ENCODE measurements at places on chromosomes 16 and 17.
A peak's percentile ranks its signal among the peaks of the same experiment; 100 is the strongest.

DNA sequence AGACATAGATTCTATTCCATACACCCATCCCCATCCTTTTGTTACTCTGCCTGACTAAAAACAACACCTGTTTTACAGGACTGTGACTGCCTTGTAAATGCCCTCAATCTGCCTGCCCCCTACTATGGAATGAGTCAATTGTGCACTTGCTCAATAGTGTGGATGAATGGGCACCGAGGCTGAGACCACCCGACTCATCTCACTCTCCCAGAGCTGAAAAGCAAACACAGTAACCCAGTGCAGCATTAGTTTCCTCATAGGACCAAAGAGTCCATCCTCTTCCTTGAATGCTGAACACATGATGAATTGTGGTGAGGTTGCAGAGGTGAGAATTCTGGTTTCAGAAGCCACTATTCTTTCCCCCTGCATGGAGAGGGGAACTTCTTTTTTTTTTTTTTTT, 233.7 kb downstream of the ZFHX3 start:
- no peak for DNase-seq

DNA sequence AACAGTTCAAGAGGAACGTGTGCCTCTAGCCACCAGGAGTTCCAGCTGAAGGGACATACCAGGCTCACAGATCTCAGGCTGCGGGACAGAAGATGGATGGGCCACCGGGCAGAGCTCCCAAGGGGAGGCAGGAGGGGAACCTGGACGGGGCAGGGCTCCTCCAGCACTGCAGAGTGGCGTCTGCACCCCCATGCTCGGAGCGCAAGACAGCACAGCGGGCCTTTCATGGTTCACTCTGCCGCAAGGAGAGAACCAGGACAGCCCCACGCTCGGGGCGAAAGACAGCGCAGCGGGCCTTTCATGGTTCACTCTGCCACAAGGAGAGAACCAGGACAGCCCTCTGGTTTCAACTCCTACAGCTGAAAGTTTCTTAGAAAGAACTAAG, 20.6 kb downstream of the SLC38A10 start:
- no peak for DNase-seq

GRCh38 chr17:37888881-37889280, 35.3 kb upstream of the TBC1D3K start:
- DNase-seq = no peak

DNA sequence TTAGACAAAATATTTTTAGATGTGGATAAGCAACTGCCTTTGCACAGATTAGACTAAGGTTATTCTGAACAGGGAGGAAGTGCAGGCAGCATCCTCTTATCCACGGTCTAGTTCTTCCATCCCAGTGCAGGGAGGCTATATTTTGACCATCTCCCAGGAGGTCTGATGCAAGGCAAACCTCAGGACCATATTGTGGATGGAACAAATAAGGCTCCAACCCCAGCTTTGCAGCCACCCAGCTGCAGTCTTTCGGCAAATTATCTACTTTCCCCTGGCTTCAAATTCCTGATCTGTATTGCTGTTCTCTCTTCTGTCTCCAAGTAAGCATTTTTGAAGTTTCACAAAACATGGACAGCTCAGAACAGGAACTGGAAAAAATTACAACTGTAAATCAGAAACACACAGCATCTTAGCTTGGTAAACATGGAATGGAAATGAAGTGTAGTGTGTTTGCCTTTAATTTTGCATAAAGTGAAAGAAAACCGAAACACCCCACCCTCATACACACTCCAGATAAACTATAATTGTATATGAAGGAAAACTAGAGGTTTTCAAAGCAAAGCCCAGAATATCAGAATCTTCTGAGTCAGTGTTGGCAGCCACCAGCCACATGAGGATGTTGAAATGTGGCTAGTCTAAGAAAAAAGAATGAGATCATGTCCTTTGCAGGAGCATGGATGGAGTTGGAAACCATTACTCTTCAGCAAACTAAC, 33.5 kb upstream of the MON1B start:
- DNase-seq = no peak

DNA sequence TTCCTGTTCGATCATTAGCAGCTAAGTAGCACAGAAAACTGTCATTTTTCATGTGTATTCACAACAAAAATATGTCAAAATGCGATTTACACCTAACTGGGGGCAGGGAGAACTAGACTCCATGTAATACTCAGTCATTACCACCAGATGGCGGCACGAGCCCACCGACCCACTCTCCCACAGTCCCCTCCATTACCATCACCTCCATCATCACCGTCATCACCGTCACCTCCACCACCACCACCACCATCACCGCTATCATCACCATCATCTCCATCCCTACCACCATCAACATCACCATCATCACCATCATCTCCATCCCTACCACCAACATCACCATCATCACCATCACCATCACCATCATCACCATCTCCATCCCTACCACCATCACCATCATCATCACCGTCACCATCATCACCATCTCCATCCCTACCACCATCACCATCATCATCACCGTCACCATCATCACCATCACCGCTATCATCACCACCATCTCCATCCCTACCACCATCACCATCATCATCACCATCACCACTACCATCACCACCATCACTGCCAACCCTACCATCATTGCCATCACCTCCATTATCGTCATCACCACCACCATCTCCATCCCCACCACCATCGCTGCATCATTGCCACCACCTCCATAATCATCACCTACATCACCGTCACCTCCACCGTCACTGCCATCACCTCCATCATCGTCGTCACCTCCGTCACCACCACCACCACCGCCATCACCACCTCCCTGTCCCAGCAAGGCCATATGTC, 14.4 kb downstream of the NDUFAF8 start:
- DNase-seq = peak; percentile 47

- DNase-seq = no peak
These were observed at the start of gene HSD11B2 for GRCh38 chr16:67430977-67431774. Gene HSD11B2 (plus strand): TSS chr16:67431121. CDS start chr16:67431249, 128 bp downstream.
